ENCODE measurements at places on chromosomes 7 and 10. TPM values are rescaled to one million over a fixed set of nuclear protein-coding genes. Genes with fewer than 3 reads are reported as not detected.

DNA sequence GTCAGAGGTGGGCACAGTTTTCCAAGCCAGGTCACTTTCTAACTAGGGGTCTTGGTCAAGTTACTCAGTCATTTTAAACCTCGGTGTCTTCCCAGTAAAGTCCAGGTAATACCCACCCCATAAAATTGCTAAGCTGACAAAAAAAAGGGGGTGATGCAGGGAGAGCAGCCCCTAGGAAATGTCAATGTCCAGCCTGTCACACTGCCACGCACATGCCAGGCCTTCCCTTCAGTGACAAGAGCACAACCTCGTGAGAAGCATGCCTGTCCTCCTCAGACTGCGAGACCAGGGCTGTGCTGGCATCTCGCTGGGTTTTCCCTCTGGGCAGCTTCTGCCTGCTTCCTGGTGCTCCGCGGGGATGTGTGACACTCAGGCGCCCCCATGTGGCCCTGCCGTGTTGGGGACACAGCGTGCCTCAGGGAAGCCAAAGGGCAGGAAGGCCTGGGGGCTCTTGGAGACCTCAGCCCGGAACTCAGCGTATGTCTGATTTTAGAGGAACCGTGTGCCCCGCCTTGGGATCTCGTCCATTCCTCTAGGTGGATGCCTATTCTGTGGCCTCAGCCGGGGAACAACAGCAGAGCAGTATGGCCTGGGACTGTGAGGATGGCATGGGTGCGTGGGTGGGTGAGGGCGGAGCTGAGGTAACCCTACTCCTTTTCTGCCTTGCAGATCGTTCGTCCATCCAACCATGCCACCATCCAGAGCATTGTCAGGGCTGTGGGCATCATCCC lies 10.2 kb upstream of the GDF2 start:
- DNase-seq = peak; percentile 37

- no peak for DNase-seq
These were observed 109.8 kb upstream of the TARP start for GRCh38 chr7:38383281-38383680.

- DNase-seq = no peak
These were observed 754.2 kb downstream of the GRID1 start for GRCh38 chr10:85612378-85612775.

NOS3 gene
- 5.0 TPM for total RNA-seq

GRCh38 chr7:107725138-107725740 lies 18.7 kb upstream of the CBLL1 start:
- peak; percentile 69 for DNase-seq

- DNase-seq = no peak
These were observed 11.3 kb downstream of the GNAI1 start for GRCh38 chr7:80145780-80146422.

NME8 gene
- not detected for total RNA-seq

DNA sequence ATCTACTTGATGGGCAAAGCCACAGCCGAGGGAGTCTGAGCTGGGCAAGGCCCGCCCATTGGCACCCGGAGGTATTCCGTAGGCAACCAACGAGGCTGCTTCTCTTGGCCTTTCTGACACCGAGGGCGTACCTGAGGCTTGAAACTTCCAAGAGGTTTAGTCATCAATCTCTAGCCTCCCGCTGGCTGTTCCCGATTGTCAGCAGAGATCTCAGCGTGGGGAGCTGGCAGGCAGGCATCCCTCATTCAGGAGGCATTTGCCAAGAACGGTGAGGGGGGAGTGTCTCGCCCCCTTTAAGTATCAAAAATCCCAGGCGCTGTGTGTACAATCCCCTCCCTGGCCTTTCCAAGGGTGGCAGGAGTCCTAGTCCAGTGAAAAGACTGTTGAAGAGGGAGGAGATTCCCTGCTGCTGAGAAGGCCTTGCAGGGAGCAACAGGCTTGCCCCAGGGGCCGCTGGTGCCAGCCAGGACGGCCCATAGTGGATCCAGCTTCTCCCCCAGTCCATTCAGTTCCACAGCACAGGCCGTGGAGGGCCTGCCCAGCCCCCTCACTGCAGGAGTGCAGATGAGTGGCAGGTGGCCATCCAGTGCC lies 39.7 kb downstream of the OAT start:
- no peak for DNase-seq

PLEKHS1 gene
- total RNA-seq = 0.15 TPM

DNA sequence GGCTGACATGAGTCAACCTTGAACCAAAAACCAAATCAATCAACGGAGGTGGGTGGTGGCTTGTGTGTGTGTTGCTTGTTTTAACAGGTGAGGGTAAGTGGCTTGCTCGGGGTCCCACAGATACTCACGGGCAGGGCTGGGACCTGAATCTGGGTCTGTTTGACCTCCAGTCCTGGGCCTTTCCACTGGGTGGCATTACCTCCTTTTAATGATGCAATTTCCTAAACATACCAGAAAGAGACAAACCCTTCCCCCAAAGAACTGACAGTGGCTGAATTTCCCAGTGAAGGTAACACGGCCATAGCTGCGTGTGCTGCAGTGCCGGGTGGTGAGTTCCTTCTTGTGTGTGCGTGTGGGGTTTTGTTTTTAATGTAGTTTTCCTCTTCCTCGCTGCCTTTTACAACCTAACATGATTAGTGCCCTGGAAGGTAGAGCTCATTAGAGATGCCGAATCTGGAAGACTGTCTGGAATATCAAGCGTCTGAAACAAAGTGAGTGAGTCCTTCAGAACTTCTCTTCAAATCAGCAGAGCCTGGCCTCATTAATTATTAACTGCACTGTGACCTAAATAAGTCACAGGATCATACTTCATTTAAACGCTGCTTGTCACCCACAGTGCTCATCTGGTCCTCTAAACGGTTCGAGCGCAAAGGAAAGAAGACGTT lies 166.1 kb upstream of the TCERG1L start:
- no peak for DNase-seq

DNA sequence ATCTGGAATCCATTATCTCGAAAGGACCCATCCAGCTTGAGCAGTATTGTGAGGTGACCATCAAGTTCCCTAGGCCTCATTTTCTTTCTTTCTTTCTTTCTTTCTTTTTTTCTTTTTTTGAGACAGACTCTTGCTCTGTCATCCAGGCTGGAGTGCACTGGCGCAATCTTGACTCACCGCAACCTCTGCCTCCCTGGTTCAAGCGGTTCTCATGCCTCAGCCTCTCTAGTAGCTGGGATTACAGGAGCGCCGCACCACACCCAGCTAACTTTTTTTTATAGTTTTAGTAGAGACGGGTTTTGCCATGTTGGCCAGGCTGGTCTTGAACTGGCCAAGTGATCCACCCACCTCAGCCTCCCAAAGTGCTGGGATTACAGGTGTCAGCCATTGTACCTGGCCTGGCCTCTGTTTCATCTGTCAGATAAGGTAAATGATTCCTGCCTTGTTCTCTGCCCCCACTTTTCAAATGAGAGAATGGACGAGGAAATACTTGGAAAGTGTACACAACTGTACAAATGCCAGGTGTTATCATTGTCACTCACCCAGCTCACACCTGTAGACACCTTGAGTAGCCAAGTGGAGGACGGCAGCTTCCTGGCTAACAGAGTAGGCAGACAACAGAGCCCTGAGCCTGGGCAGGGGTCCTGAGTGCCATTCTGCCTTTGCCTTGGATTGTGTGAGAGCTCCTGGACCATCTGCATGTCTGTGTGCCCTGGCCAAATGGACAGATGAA lies 54.1 kb downstream of the HK1 start:
- DNase-seq = no peak

TFR2 gene
- total RNA-seq = 0.12 TPM

GPER1 gene
- 4.9 TPM for total RNA-seq

DPYSL4 gene
- total RNA-seq = 3.6 TPM

DNA sequence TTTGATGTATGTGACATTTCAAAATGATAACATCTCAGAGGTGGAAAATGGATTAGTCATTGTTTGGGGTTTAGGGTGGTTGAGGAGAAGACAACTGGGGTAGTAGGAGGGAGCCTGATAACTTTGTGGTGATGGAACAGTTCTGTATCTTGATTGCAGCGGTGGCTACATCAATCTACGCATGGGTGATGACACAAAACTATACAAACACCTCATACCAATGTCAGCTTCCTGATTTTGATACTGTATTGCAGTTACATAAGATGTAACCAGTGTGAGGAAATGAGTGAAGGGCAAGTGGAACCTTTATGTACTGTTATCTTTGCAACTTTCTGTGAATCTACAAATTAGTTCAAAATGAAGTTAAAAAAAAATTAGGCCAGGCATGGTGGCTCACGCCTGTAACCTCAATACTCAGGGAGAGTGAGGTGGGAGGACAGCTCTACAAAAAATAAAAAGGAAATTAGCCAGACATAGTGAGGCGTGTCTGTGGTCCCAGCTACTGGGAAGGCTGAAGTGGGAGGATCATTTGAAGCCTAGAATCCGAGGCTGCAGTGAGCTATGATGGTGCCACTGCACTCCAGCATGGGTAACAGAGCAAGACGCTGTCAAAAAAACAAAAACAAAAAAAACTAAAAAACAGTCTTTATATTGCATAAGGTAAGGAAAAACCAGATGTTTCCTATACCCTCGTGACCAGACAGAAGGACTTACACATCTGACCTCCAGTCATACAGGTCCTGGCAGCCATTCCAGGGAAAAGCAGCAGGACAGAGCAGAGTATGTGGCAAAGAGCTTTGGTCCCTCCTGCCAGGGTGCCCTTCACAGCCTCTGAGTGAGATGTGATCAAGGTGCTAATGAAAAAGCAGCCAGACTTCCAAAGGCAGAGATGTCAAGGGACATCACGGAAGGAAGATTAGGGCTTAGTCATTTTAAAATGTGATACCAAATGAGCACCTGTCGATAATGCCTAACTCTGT lies 50.8 kb downstream of the CYTH3 start:
- DNase-seq = no peak

DNA sequence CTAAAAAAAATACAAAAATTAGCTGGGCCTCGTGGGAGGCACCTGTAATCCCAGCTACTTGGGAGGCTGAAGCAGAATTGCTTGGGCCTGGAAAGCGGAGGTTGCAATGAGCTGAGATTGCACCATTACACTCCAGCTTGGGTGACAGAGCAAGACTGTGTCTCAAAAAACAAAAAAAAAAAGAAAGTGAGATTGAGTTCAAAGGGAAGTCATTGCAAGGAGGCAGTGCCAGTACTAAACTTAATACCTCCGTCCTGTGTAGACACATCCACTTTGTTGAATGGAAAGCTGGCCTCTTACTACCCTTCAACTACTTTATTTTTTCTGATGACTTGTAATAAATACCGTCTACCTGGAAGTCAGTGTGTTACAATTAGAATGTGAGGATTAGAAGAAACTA lies 31.0 kb downstream of the AHCYL2 start:
- DNase-seq = no peak
